Activated T-cell treated with anti-CD3 and anti-CD28 coated beads, Interleukin-2, amount 50 U/mL, for 72 hours (primary cell): ENCODE measurements at places on chromosomes 4 and X.
A peak's percentile ranks its signal among the peaks of the same experiment; 100 is the strongest.

DNA sequence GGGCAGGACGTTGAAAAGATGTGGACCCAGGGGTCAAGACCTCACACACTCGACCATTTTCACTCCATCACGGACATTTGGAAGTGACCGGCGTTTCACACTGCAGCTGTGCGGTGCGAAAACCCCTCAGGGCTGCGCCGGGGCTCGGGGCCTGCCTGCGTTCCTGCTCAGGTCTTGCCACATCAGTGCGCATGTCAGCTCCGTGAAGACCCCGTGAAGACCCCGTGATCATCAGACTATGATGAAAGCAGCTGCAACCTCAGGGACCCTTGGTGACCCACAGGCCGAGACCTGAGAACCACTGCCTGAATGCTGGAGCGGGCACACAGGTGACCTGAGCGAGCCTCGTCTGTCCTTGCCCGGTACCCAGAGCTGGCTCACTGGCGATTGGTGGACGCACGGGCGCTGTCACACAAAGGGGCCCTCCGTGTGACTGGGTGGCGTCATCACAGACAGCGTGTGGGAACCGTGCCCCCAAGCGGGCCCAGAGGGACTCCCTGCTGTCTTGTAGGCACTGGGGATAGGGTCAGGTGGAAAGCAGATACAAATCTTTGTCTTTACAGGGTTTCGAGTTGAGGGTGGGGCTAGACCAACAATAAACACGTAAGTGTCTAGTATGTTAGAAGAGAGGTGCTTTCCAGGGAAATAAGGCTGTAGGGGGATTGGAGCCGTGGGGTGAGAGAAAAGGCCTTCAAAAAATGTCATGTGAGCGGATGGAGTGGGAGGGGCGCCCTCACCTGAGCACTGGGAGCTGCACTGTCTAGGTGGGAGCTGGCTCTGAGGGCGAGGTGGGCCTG, 12.7 kb downstream of the MSANTD1 start:
- DNase-seq, result no peak

DNA sequence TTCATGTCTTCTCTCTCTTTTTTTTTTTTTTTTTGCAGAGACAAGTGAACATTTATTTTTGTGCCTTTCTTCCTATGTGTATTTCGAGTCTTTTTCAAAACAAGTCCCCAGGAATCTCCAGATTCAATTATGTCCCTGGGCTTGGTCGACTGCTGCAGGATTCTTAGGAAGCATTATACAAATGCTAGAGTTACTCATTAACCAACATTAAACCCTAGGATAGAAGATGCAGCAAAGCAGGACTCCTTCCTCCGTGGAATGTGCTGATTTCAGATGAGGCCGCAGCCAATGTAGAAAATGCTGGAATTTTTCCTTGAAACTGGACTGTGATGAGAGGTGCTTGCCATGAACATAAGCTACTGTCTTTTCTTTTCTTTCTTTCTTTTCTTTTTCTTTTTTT, 3.4 kb downstream of the ZNF81 start:
- no peak for DNase-seq

- DNase-seq, result no peak
Observed at GRCh38 chr4:132125131-132125530, 1024.0 kb upstream of the PCDH10 start.

DNA sequence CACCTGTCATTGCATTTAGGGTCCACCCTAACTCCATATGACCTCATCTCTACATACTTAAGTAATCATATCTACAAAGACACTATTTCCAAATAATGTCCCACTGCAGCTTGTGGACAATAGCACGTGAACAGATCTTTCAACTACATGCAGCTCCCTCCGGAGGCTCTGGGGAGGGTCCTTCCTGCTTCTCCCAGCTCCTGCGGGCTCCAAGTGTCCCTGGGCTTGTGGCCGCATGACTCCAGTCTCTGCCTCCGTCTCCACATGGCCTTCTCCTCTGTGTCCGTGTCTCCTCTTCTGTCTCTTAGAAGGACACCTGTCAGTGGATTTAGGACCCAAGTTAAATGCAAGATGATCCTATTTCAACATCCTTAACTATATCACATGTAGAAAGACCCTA, 52.7 kb downstream of the ASMT start:
- DNase-seq, result no peak

DNA sequence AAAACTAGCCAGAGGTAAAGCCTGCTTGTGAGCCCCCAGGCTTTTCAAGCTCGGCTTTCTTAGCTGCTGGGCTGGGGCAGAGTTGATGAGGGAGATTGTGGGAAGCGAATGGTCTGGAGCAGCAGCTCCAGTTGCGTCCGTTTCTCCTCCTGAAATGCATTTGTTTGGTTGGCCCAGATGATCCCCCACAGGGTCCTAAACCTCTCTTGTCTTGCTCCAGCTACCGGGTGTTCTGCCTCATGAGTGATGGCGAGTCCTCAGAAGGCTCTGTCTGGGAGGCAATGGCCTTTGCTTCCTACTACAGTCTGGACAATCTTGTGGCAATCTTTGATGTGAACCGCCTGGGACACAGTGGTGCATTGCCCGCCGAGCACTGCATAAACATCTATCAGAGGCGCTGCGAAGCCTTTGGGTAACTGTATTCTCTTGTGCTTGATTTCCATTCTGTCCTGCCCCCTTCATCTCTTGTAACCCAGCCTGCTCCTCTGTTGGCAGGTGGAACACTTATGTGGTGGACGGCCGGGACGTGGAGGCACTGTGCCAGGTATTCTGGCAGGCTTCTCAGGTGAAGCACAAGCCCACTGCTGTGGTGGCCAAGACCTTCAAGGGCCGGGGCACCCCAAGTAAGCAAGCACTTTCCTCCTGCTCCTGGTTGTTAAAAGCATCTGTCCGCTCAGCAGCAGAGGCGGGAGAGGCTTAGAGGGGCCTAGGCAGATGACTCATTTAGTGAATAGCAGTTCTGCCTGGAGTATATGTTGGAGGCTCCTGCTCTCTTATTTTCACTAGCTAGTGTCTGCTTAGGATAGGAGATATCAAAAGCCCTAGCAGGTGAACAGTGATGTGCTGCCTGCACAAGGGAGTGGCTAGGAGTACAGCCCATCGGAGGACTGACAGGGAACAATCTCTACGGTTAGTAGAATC, 15.3 kb downstream of the TKTL1 start:
- DNase-seq, result no peak

GRCh38 chrX:24124244-24124799, 25.2 kb upstream of the ZFX start:
- DNase-seq, result no peak

GRCh38 chr4:159158083-159158617, 55.3 kb downstream of the RAPGEF2 start:
- DNase-seq, result no peak

DNA sequence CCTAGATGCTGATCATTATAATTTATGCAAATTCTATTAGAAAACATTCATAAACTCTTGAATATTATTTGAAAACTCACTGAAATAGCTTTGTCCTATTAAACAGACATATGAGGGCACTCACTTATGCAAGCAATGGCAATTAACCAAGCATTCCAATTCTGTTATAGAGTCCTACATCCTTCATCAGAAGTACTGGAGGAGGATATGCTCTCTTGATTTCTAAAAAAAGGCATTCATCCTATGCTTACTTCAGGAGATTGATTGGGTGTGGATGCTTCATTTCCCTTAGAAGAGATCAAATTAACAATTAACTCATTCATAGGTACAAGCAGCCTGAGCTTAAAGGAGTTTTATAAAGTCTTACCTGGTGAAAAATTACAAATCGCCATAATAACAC, 1317.2 kb downstream of the PCDH7 start:
- no peak for DNase-seq

DNA sequence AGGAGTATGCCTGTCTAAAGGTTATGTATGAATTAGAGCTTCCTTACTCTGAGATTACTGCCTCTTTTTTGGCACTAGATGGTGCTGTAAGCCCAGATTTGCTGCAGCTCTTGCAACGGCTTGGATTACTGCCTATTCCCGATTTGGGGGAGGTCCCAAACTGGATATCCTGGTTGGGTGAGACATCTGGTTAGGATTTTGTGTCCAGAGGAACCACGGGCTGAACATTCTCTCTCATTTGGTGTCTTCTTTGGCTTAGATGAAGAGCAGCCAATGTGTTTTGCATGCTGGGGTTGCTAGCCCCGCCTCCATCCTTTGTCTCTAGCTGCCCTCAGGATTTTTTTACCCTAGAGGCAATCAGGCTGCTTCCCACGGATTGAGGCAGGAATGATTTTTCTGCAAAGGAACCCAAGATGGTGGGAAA, 31.9 kb downstream of the F8A1 start:
- DNase-seq, result peak; percentile 11

DNA sequence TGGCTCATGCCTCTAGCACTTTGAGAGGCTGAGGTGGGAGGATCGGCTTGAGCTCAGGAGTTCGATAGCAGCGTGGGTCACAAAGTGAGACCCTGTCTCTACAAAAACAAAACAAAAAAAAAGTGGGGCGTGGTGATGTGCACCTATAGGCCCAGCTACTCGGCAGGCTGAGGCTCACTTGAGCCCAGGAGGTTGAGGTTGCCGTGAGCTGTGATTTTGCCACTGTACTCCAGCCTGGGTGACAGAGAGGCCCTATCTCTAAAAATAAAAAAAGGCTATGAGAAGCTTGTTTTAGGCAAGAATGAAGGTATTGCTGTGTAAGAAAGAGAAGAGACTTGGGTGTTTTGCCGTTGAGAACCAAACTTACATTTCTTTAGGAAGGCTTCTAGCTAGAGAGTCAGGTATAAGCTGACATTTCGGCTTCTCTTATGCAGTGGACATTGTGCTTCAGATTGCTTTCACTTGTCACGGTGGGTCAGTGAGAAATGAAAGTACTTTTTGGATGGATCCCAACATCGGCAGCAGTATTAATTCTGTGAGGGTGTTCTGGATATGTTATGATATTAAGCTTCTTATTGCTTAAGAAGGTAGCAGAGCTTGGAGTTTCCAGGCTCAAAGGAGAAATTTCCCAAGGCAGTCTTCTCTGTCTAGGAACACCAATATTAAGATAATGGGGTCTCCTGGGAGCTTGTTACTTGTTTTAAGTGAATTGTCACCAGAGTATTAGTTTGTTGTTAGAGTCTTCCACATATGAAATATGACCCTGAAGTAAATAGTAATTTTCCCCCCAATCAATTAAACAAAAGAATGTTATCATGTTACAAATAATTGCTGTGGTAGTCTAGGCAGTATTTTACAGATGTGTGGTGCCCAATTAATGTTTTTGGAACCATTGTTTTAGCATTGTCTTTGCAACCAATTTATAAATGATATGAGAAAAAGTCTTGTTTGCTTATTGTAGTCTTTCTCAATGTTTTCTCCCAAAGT, 17.6 kb downstream of the TMEM131L start:
- no peak for DNase-seq

DNA sequence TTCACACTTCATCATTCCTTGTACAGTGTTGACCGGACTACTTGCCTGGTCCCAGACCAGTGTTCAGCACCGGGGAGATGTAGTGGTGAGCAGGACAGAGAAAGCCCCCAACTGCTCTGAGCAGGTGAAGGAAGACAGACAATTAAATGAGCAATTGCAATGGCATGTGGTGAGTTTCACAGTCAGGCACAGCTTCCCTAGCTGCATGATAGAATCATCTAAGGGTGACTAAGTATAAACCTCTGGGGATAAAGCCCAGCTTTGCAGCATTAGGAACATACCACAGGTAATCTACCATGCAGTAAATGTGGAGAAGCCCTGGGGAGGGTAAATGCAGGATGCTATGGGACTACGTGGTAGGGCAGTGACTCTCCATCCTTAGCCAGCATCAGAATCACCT, 47.8 kb downstream of the TMA16 start:
- DNase-seq, result no peak

- DNase-seq, result no peak
Observed at GRCh38 chrX:149372866-149373265, 132.2 kb downstream of the IDS start.

GRCh38 chr4:109359040-109359646, 56.7 kb upstream of the COL25A1 start:
- DNase-seq, result peak; percentile 12

DNA sequence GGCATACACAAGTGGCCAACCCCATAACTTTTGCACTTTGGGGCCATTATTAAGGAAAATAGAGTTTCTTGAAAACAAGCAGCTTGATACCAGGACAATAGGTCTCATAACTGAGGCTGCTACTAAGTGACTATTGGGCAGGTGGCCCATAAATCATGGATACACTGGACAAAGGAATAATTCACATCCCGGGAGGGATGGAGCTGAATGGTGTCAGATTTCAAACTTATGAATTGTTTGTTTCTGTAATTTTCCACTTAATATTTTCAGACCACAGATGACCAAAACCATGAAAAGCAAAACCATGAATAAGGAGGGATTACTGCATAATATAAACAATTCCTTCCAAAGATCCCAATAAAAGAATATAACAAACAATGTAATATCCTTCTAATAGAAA, 114.4 kb downstream of the WDFY3 start:
- no peak for DNase-seq

DNA sequence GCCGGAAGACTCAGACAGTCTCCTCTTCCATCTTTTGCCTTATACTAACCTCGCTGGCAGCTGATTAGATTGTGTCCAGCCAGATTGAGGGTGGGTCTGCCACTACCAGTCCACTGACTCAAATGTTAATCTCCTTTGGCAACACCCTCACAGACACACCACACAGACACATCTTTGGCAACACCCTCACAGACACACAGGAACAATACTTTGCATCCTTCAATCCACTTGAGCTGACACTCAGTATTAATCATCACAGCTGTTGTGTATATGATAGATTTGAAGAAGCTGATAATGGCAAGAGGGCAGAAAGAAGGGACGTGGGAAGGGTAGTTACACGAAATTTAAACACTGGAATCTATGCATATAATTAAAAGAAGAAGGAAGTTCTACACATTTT, 139.5 kb downstream of the ANKRD50 start:
- no peak for DNase-seq

GRCh38 chrX:48490661-48491060, 14.7 kb downstream of the FTSJ1 start:
- no peak for DNase-seq

DNA sequence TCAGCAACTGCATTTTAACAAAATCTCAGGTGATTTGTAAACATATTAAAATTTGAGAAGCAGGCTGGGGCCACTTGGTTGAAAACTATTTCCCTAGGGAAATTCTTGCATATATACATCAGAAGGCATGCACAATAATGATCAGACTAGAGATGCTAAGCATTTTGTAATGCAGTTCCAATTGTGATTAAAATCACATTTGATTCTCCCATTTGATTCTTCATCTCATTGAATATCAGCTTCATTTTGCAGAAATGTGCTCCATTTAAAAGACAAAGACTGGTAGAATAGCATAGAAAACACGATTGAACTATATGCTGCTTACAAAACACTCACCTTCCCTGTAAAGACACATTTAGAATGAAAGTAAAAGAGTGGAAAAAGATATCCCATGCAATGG, 32.4 kb upstream of the FHIP1A start:
- DNase-seq, result no peak

GRCh38 chrX:65690057-65690855, 22.8 kb downstream of the MSN start:
- DNase-seq, result no peak

DNA sequence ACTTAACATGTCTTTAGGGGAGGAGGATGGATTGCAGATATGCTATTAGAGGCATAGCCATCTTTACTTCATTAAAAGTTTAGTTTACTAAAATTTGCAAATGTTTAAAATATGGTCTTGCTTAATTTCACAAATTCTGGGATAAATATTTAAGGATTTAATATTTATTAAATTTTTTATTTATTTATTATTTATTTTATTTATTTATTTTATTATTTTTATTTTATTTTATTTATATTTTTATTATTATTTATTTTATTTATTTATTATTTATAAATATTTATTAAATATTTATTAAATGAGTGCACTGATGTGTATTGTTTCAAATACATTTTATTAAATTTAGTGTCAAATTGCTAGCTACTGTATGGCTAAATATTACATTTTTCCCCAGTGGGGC, 46.0 kb downstream of the FAT4 start:
- no peak for DNase-seq
